Progenitor cell of endocrine pancreas (in vitro differentiated cells): ENCODE measurements at places on chromosomes 1 and 21.

GRCh38 chr1:179923029-179923428, 31.6 kb upstream of the CEP350 start:
- H3K4me1 ChIP-seq: peaks cover 20% of the 10 kb centered on the region
- peaks cover 11% of the 10 kb centered on the region for H3K36me3 ChIP-seq
- no peak for DNase-seq
- no peak overlapping the region for H3K4me3 ChIP-seq
- H3K27ac ChIP-seq: no peak overlapping the region
- H3K27me3 ChIP-seq: no peaks in the 10 kb centered on the region

GRCh38 chr1:147837964-147838292, 64.7 kb upstream of the GJA8 start:
- H3K4me3 ChIP-seq: no peak overlapping the region

DNA sequence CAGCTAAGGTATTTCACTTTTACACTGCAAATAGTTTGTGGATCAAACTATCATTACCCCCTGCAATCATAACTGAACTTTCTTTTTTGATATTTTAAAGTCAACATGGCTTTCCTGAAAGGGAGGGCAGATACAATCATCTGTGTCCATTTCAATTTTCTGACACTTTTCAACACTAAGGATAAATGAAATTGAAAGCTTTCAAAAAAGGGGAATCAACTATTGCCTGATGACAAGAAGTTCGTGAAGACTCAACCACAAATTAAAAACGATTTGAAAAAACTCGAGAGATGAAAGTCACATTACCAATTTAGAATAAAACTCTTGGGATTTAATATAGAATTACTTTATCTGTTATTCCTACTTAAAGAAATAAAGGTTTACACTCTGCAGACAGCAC, 11.7 kb downstream of the SRSF4 start:
- H3K4me1 ChIP-seq: peaks cover 31% of the 10 kb centered on the region
- no peaks in the 10 kb centered on the region for H3K27me3 ChIP-seq
- H3K36me3 ChIP-seq: peaks cover 23% of the 10 kb centered on the region
- H3K4me3 ChIP-seq: no peak overlapping the region
- no peak overlapping the region for H3K27ac ChIP-seq

- H3K4me3 ChIP-seq: no peak overlapping the region
- no peaks in the 10 kb centered on the region for H3K36me3 ChIP-seq
Observed at GRCh38 chr1:155009221-155009711, 6.7 kb downstream of the ZBTB7B start.

GRCh38 chr1:13586001-13586400, 2.4 kb downstream of the PDPN start:
- H3K4me1 ChIP-seq: peaks cover 6% of the 10 kb centered on the region
- H3K36me3 ChIP-seq: no peaks in the 10 kb centered on the region
- H3K27ac ChIP-seq: no peak overlapping the region
- peak overlapping the region; percentile 29 for H3K4me3 ChIP-seq

- H3K36me3 ChIP-seq: peaks cover 7% of the 10 kb centered on the region
- no peaks in the 10 kb centered on the region for H3K27me3 ChIP-seq
- no peak overlapping the region for H3K27ac ChIP-seq
- H3K4me3 ChIP-seq: no peak overlapping the region
- H3K4me1 ChIP-seq: no peaks in the 10 kb centered on the region
- DNase-seq: no peak
Observed at GRCh38 chr1:33061834-33062233, 19.1 kb upstream of the AZIN2 start.

DNA sequence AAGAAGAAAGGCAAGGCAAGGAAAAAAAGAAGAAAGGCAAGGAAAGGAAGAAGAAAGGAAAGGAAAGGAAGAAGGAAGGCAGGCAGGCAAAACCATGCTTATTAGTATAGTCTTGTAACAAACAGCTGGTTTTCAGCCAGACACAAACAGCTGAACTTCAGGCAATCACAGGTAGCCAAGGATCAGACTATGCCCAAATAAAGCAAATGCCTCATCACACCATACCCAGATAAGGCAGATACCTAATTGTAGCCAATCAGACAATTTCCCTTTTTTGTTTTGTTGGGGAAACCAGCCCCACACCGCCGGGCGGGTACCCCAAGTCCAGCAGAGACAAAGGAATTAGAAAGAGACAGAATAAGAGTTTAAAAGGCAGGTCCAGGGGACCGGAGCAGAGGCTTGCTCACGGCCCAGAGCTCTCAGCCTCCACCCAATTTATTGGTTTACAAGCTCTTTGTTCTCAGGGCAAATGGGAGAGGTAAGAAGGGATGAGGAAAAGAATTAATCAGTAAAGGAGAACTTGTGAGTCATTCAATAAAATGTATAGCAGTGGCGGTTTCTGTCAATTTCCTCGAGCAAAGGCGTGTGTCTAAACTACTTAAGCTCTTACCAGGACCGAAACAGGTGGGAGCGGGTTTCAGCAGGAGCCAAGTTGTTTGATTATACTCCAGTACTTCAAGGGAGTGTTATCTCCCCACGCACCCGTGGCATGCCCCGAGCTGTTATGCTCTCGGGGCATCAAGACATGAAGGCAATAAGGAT, 886.8 kb downstream of the KCNT2 start:
- H3K36me3 ChIP-seq: no peaks in the 10 kb centered on the region
- peaks cover 2% of the 10 kb centered on the region for H3K4me1 ChIP-seq
- no peak for DNase-seq
- no peak overlapping the region for H3K4me3 ChIP-seq
- H3K27ac ChIP-seq: no peak overlapping the region

- DNase-seq: no peak
- H3K27me3 ChIP-seq: no peaks in the 10 kb centered on the region
- H3K4me3 ChIP-seq: no peak overlapping the region
Observed at GRCh38 chr1:226672339-226672762, 66.7 kb downstream of the ITPKB start.

DNA sequence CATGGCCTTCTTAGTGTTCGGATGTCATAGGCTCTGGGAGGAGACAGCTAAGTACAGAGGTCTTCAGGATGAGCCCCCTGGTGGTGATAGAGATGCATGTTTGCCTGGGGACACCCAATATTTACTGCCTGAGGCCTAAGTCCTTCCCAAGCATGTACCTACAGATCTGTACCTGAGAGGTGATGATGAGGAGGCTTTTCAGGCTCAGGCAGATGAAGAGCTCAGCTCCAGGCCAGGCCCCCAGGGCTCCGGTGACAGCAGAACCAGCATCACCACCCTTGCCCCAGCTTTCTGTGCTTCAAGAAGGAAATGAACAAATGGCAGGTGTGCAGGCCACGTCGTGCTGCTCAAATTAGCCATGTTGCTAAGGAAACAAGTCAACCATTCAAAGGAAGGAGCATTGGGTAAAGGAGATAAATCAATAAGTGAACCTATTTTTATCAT, 21.1 kb downstream of the CACNA1E start:
- H3K36me3 ChIP-seq: no peaks in the 10 kb centered on the region
- DNase-seq: no peak
- H3K27ac ChIP-seq: no peak overlapping the region
- no peak overlapping the region for H3K4me3 ChIP-seq

- H3K36me3 ChIP-seq: peaks cover 4% of the 10 kb centered on the region
- no peak overlapping the region for H3K27ac ChIP-seq
- H3K4me3 ChIP-seq: no peak overlapping the region
- peaks cover 7% of the 10 kb centered on the region for H3K4me1 ChIP-seq
- DNase-seq: no peak
- H3K27me3 ChIP-seq: no peaks in the 10 kb centered on the region
Observed at GRCh38 chr1:151455966-151456365, 3.3 kb downstream of the POGZ start.

DNA sequence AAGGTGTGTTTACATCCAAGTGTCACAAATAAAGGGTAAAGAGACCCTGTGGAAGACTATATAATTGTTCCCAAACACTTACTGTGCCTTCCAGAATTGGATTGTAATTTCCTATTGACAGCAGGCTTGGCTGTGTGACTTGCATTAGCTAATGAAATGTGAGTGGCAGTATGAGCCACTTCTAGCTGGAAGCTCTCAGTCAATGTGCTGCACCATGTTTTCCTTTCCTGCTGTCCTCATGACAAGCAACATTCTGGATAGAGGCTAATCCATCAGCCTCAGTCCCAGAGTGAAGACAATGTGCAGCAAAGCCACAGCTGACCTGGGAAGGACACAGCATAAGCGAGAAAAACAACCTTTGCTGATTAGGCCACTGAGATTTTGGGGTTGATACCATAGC, 5.9 kb upstream of the FOXJ3 start:
- H3K27me3 ChIP-seq: no peaks in the 10 kb centered on the region
- no peak overlapping the region for H3K4me3 ChIP-seq
- DNase-seq: no peak
- H3K36me3 ChIP-seq: no peaks in the 10 kb centered on the region
- H3K4me1 ChIP-seq: peaks cover 43% of the 10 kb centered on the region
- H3K27ac ChIP-seq: peak overlapping the region; percentile 65

GRCh38 chr21:18716578-18717138, 313.1 kb upstream of the TMPRSS15 start:
- no peaks in the 10 kb centered on the region for H3K36me3 ChIP-seq
- DNase-seq: no peak
- H3K27ac ChIP-seq: no peak overlapping the region
- H3K4me3 ChIP-seq: no peak overlapping the region
- H3K4me1 ChIP-seq: peaks cover 18% of the 10 kb centered on the region
- no peaks in the 10 kb centered on the region for H3K27me3 ChIP-seq

DNA sequence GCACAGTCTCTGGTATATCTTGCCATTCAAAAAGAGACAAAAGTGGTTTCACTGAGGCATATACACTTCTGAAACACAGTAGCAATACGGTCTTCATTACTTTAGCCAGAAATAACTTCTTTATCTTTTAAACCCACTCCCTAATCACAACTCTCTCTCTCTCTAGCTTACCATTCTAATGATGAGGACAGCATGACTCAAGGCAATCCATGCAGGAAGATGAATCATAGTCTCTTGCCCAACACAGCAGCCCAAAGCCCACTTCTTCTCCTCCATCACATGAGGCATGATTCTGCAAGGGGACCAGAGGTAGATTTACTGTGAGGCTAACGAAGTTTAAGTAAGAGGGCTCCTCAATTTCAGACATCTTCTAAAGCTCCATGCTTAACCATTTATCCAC, 285.0 kb upstream of the NR5A2 start:
- no peak overlapping the region for H3K4me3 ChIP-seq
- peaks cover 9% of the 10 kb centered on the region for H3K4me1 ChIP-seq
- no peak overlapping the region for H3K27ac ChIP-seq
- H3K36me3 ChIP-seq: no peaks in the 10 kb centered on the region

GRCh38 chr1:62744611-62745577, 39.0 kb upstream of the ATG4C start:
- H3K27me3 ChIP-seq: no peaks in the 10 kb centered on the region
- H3K36me3 ChIP-seq: peaks cover 12% of the 10 kb centered on the region
- DNase-seq: no peak
- no peak overlapping the region for H3K27ac ChIP-seq
- H3K4me3 ChIP-seq: no peak overlapping the region
- no peaks in the 10 kb centered on the region for H3K4me1 ChIP-seq

- no peaks in the 10 kb centered on the region for H3K36me3 ChIP-seq
- peaks cover 9% of the 10 kb centered on the region for H3K27me3 ChIP-seq
- DNase-seq: no peak
- no peak overlapping the region for H3K27ac ChIP-seq
- H3K4me1 ChIP-seq: no peaks in the 10 kb centered on the region
Observed at GRCh38 chr21:30831194-30831765, 1.7 kb upstream of the KRTAP7-1 start.

DNA sequence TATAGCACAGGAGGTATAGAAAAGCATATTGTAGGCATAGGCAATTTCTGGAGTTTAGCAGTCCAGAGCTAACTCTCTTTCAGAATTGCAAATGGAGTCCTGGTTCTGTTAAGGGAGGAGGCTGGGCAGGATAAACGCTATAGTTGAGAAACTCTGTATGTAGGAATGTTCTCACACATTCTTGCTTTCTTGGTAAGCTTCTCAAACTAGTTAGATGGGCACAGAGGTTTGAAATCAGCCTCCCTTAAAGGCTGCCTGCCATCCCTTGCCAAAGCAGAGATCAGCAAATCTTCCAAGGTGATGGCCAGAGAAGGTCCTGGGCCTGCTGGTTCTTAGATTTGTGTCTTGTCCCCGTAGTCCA, 42.9 kb upstream of the TADA1 start:
- no peaks in the 10 kb centered on the region for H3K36me3 ChIP-seq
- peaks cover 75% of the 10 kb centered on the region for H3K27me3 ChIP-seq
- H3K4me3 ChIP-seq: no peak overlapping the region
- no peak for DNase-seq

DNA sequence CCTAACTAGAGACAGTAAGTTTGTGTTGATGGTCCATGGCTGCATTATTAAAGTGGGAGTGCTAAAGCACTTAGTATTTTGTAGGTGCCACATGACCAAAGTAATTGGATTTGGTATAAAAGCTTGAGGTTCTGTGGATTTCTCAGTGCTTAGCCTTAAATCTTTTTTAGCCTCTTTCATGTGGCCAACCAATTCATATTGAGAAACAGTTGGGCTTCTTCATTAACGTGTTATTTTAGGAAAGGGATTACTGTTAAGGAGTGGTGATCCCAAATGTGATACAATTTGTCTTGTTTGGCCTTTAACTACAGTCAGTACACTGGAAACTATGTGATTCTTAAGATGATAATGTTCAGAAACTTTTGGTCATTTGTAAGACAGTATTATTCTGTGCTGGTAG, 25.5 kb downstream of the MAN1A2 start:
- no peak for DNase-seq
- H3K4me1 ChIP-seq: peaks cover 27% of the 10 kb centered on the region
- H3K36me3 ChIP-seq: no peaks in the 10 kb centered on the region
- no peak overlapping the region for H3K4me3 ChIP-seq
- no peaks in the 10 kb centered on the region for H3K27me3 ChIP-seq

DNA sequence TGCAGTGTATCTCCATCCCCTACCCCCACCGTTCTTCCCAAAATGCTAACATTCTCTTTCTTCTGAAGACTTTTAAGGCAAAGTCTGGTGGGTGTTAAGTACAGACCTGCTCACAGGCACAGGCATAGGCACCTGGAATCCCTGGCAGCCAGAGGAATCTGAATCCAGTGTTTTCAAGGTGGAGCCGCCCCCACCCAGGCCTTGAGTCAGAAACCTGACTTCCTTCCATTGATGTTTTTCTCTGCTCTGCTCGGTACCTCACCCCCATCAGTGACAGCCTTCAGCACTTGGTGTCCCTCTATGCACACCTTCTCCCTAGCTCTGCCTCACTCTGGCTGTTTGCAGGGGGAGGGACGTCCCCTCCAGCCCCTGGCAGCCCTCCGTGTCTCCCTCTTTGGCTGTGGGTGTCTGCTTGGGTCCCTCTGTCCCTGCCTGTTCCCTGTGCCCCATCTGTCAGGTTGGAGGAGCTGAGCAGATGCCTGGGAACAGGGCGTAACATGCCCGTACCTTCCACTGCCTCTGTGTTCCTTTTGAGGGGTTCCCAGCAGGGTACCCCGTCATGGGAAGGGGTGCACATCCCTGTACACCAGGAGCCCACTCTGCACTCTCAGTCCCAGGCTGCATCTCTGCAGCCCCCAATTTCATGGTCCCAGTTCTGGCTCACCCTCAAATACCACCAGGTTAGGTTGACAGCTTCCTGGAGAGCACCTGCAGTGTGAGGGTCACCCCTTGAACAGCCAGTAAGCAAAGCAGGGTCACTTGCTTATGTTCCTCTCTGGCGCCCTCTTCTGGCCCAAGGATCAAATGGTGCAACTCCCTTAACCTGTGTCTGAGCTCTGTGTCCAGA, 6.7 kb downstream of the NCDN start:
- DNase-seq: peak; percentile 71
- no peak overlapping the region for H3K4me3 ChIP-seq
- H3K27me3 ChIP-seq: peaks cover 13% of the 10 kb centered on the region
